Caudate nucleus (tissue), 63 donors: ENCODE measurements at places on chromosomes 7 and 10.

DNA sequence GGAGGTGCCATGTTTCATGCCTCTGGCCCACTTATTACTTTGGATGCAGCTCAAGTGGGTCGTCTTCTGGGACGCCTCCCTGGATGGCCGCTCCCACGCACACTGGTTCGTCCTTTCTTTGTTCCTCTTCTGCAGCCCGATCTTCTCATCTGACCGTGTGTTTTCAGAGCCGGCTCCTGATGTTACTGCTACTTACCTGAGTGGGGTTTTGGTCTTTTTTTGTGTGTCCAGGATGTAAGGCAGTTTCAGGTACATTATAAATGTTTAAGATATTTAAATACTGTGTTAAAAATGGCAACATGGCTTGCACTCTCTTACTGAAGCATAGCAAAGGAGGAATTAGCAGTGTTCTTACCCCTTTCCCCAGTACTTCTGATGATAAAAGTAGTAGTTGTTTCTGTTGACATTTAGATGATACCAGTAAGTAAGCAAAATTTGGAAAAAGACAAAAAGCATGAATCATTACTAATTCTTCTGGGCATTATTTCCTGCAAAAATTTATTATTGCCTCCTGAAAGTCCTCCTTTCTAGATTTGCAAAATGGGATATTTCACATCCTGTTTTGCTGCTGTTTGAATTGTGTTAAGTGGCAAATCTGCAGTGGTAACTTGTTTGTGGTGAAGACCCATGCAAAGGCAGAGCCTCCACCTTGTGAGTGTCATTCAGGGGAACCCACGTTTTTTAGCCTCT is 59.4 kb downstream of the SHH start:
- no peak for DNase-seq

GRCh38 chr10:32692174-32692573 is 246.2 kb downstream of the CCDC7 start:
- no peak for DNase-seq

- DNase-seq = no peak
Observed at GRCh38 chr10:17003151-17003550, 126.5 kb downstream of the CUBN start.

GRCh38 chr7:151796091-151796870 is 80.6 kb downstream of the PRKAG2 start:
- DNase-seq = no peak

GRCh38 chr7:112286250-112287086 is 80.0 kb downstream of the ZNF277 start:
- no peak for DNase-seq

DNA sequence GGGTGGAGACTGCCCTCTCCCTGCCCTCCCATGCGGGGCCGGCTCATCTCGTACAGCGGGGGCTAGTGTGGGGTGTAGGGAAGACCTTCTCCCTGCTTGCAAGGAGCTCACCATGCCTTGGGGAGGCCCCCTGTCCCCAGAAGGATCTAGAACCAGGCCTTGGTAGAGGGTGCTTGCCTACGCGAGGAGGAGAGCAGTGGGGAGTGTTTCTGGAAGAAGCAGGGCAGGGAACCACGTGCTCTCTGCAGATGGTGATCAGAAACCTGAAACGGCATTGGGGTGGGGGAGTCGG is 2.7 kb downstream of the MAFK start:
- no peak for DNase-seq

GRCh38 chr7:5170251-5170650 is 19.8 kb upstream of the WIPI2 start:
- DNase-seq = no peak

DNA sequence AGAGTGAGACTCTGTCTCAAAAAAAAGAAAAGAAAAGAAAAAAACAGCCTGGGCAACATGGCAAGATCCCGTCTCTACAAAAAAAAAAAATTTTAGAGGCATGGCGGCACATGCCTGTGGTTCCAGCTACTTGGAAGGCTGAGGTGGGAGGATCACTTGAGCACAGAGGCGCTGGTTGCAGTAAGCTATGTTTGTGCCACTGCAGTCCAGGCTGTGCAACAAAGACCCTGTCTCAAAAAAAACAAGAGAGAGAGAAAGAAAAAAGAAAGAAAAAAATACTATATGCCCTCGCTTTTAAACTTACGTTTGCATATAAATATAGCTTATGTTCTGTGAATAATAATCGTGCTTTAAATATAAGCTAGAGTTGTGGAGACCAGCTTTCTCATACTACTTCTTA is 11.2 kb downstream of the HACD1 start:
- no peak for DNase-seq
